ENCODE measurements at places on chromosomes 4 and X.

- no peak for DNase-seq
These were observed 315.2 kb upstream of the SLIT2 start for GRCh38 chr4:19936476-19936875.

GRCh38 chr4:54041933-54042332 is 22.5 kb downstream of the CHIC2 start:
- no peak for DNase-seq

DNA sequence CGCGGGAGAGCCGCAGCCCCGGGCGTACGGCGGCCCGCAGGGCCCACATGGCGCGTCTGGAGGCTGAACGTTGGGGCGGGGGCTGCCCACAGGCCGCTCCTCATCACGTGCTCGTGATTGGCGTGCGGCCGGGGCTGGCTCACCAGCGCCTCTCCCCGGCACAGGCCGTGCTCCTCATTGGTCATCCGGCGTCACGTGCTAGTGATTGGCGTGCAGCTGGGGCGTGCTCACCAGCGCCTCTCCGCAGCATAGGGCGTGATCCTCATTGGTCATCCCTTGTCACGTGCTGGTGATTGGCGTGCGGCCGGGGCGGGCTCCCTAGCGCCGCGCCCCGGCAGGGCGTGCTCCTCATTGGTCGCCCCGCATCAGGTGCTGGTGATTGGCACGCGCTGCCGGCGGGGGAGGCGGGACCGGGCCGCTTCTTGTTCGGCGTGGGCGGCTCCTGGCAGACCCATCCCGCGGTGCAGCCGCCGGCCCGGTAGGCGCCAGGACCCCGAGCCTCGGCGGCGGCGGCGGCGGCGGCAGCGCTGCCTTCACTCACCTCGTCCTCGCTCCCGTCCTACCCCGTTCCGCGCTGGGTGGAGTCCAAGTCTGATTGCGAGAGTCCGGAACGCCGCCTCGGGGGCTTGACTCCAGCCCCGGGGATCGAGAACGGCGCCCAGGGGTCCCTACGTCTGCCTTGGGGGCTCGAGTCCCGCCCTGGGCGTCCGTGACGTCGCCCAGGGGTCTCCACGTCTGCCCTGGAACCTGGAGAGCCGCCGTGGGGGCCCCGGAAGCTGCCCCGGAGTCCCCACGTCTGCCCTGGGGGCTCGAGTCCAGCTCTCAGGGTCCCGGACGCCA is at the start of gene GTPBP6:
TSS of gene GTPBP6 (minus strand) at position 58 of the 840 bp plus-strand sequence. CDS start at position 49, 9 bp downstream.
- DNase-seq = no peak

- DNase-seq = no peak
These were observed 16.4 kb downstream of the SCARB2 start for GRCh38 chr4:76197031-76197743.

DNA sequence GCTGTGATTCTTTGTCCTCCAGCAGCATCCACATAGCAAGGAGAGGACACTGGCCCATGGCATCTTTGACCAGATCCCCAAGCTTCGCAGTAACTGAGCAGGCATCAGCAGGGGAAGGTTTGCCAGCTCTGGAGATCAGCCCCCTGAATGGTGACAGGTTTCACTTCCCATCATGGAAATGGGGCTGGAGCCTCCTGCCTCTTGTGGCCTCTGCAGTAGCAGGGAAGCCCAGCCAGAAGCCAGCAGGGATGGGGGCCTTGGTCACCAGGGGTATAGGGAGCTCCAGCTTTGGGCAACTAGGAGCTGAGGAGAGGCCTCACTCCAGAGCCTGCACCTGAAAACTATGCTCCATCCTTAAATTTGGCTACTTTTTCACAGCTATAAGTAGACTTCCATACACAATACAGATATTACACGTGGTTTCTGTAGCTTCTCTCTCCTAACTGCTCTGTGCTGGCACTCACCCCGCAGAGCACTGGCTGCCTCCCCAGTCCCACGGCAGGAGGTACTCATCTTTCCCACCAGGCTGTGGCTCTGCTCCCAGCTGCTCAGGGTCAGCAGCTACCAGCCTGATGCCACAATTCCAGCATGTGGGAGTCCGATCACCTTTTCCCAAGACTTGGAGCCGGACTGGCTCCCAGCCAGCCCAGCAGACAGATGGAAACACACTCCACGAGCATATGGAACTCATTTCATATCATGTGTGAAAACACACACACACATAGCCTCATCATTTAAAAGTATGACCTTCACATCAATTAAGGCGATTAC is 2.8 kb downstream of the TMEM271 start:
- DNase-seq = no peak

- DNase-seq = no peak
These were observed 2.2 kb downstream of the SLITRK4 start for GRCh38 chrX:143633461-143634308.

DNA sequence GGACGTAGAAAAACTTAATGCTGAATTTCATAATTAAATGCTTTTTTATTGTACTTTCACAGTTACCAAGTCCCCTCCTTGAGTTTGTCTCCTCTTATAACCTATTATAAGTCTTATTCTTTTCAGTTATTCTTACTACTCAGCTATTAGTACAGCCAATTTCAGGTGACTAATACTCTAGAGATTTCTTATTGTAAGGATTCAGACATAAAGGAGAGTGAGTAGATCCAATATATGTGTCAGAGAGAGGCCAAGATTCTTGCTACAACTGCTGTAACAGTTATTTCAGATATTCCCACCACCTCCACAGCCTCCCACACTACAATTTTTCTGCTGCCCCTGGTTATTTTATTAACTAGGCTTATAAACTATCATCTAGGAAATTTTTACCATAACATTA is 274.5 kb downstream of the GPAT3 start:
- no peak for DNase-seq

DNA sequence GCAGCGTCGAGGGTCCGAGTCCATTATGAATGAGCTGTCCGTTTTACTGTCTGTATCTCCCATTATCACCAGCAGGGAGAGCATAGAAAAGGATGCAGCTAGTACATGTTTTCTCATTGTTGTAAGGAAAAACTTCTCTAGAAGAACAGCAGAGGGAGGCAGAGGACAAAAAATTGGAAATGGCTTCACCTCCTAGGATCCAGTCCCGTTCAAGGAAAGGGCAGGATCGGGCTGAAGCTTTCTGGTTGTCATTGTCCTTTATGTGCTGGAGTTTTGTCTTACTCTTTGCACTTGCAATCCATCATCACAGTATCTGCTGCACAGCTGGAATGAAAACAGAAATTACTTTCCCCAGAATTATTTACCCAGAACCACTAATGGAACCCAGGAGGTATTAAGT is 14.7 kb downstream of the NDP start:
- DNase-seq = no peak

DNA sequence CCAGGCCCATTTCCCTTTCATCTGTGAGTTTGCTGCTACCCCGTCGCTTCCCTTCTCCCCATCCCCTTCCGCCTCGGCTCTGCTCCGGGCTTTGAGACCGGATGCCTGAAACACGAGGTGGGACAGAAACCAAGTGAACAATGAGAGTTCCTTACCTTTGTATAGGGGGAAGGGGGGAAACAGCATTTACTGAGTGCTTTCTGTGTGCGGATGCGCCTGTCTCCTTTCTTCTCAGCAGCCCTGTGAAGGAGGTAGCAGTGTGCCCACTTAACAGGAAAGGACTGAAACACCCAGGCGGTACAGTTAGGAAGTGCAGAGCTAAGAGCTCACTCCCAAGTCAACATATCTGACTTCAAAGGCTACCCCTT is 43.2 kb upstream of the TMSB15B start:
- DNase-seq = no peak

GRCh38 chr4:32700838-32701237 is 1980.7 kb downstream of the PCDH7 start:
- DNase-seq = no peak

DNA sequence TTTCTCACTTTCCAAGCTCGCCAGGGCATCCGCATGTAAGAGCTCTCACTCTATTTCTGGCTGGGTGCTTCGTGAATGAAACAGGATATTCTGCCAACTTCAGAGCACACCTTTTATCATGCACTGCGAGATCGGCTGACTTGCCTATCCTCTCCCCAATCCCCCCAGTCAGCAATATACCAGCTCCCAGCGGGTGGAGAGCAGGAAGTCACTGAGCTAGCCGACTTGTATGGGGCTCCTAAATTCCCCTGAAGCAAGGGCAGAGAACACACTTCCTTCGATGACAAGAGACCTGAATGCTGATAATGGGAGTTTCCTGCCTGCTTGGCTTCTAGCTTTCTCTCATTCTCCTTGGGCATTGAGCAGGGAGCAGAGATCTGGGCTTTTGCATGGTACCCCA is 33.8 kb upstream of the MAMLD1 start:
- no peak for DNase-seq

GRCh38 chr4:180664766-180665368 is 1578.3 kb upstream of the TENM3 start:
- no peak for DNase-seq

DNA sequence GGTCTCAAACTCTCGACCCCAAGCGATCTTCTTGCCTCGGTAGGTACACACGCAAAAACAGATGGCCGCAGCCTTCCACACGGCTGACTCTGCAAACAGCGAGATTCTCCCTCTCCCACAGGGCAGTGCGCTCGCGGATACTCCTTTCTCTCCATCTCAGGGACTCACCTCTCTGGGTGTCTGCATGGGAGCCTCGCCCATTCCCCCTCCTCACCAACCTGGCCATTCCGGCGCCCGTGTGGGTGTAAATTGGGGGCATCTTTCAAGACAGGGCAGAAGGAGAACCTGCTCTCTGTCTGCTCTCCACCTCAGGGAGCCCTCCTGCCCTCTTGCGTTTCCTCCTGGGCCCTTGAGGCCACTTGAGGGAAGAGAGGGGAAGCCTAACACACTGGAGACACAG is 4.4 kb downstream of the CTAG2 start:
- no peak for DNase-seq

GRCh38 chr4:23023121-23023520 is 330.4 kb downstream of the GBA3 start:
- no peak for DNase-seq

GRCh38 chrX:148905400-148905799 is 405.0 kb downstream of the AFF2 start:
- no peak for DNase-seq

GRCh38 chr4:38311495-38312126 is 351.4 kb downstream of the PTTG2 start:
- DNase-seq = no peak

GRCh38 chr4:141759796-141760425 is 123.5 kb downstream of the IL15 start:
- no peak for DNase-seq

DNA sequence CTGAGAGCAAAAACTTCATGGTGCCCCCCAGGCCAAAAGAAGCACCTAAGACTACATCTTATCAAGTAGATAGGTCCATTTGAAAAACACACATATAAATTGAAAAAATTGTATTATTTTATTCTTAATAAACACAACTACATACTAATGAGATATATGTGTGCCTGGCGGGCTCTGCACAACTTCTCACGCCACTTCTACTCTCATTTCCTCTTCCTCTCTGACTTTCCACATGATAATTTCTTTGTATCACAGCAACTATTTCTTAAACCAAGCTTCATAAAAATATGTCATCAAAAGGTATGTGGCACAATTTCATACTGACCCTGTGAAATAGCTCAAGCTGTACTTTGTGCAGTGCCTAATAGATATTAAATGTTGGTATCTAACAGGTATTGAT is 10.7 kb upstream of the NPY2R start:
- DNase-seq = no peak

- no peak for DNase-seq
These were observed 157.1 kb downstream of the CDS1 start for GRCh38 chr4:84740057-84740456.

- no peak for DNase-seq
These were observed 12.6 kb downstream of the SRD5A3 start for GRCh38 chr4:55358668-55359067.

Measured in esophagus squamous epithelium (tissue), 5 donors.